Right lobe of liver (tissue), 6 donors: ENCODE measurements at places on chromosomes 6 and 20. TPM values are rescaled to one million over a fixed set of nuclear protein-coding genes. Genes with fewer than 3 reads are reported as not detected.
A peak's percentile ranks its signal among the peaks of the same experiment; 100 is the strongest.

ITPR3 gene
- 2.7 TPM for total RNA-seq

FHL5 gene
- not detected for total RNA-seq

PRR18 gene
- 2.9 TPM for total RNA-seq

CBLN4 gene
- total RNA-seq = not detected

HTR1E gene
- total RNA-seq = not detected

HNF4A gene
- 128 TPM for total RNA-seq

- H3K36me3 ChIP-seq = no peaks in the 10 kb centered on the region
- DNase-seq = peak; percentile 37
- no peak overlapping the region for H3K4me3 ChIP-seq
- H3K27ac ChIP-seq = peak overlapping the region; percentile 17
- no peaks in the 10 kb centered on the region for H3K27me3 ChIP-seq
These were observed 22.2 kb downstream of the PSMG4 start for GRCh38 chr6:3280866-3281465.

DNA sequence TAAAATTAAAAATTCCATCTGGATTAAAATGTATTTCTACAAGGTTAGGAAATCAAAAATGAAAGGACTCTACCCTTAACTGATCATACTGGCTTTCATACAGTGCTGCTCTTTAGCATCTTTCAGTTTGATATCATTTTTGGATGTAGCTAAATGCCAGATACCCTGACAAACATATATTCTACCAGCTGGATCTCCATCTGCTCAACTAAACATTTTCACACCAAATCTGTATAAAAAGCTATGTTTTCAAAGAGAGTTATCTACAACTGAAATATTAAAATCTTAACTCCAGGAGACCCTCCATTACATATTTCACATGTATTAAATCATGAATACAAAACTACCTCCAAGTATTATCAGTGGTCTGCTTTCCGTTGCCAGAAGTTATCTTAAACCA lies 95.7 kb downstream of the EPHA7 start:
- H3K4me3 ChIP-seq = no peak overlapping the region
- H3K36me3 ChIP-seq = no peaks in the 10 kb centered on the region
- DNase-seq = no peak
- H3K4me1 ChIP-seq = no peaks in the 10 kb centered on the region
- no peak overlapping the region for H3K27ac ChIP-seq

DNA sequence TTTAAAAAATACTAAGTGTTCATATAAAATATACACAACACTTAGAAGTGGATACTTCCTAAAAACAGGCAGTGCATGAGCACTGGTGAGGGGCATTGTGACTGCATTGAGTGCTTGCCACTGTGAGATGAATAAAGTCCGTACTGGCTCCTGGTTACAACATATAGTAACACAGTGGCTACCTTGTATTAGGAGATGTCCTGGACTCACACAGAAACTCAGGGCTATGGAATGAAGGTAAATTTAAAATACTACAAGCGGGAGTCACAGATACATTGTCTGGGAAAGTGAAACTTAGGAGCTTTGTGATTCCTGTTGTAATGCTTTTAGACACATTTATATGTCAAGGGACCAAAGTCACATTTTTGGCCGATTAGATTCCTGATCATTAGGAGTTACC lies 36.5 kb upstream of the HLA-G start:
- no peaks in the 10 kb centered on the region for H3K36me3 ChIP-seq
- no peak overlapping the region for H3K4me3 ChIP-seq
- H3K27ac ChIP-seq = no peak overlapping the region
- no peaks in the 10 kb centered on the region for H3K4me1 ChIP-seq
- DNase-seq = no peak

DNA sequence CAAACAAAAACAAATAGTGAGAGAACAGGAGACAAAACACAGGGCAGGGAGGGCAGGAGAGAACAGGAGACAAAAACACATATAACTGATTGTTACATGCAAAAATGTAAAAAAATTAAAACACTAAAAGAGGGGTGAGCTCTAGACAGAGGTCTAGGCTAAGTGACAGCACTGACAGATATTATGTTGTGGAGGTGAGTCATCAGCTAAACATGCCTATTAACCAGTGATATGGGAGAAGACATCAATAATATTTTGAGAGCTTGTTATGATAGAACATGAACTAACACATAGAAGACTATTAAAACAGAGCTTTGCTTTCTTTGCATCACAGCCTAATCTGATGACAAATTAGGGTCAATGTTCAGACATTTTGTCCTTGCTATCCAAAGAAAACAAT lies 972.7 kb downstream of the PRIM2 start:
- DNase-seq = no peak
- H3K27ac ChIP-seq = no peak overlapping the region
- no peaks in the 10 kb centered on the region for H3K4me1 ChIP-seq
- no peaks in the 10 kb centered on the region for H3K27me3 ChIP-seq

DNA sequence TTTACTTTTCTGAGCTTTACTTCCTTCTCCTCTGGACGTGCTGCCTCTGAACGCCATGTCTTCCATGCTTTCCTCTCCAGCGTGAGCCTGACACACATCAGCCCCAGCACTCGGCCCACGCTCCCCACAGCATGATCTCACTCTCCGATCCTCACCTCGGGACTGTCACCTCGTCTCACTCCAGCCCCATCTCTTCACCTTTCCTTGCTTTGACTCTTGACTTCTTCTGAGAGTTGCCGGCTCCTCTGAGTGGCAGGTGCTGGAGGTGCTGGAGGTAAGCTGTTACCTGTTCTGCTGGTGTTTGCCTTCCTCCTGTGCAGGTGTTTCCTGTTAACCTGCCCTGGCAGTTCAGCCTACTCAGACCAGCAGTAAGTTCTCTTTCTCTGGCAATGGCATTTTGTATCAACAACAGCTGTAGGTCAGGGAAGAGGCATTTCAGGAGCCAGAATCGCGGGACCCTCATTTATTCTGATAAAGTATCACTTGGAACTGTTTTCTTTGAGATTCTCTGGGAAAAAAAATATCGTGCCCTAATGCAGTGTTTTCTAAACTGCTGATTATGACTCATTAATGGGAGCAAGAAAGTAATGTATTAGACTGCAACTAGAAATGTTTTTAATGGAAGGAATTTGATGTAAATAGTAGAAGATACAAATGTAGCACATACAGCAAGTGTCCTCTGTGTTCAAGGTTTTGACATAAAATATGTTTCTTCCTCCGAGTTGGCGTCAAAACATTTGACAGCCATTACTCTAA lies 106.5 kb downstream of the ARID1B start:
- no peaks in the 10 kb centered on the region for H3K36me3 ChIP-seq
- no peak for DNase-seq
- H3K27me3 ChIP-seq = no peaks in the 10 kb centered on the region
- H3K4me1 ChIP-seq = peaks cover 11% of the 10 kb centered on the region
- no peak overlapping the region for H3K27ac ChIP-seq
- H3K4me3 ChIP-seq = no peak overlapping the region

DNA sequence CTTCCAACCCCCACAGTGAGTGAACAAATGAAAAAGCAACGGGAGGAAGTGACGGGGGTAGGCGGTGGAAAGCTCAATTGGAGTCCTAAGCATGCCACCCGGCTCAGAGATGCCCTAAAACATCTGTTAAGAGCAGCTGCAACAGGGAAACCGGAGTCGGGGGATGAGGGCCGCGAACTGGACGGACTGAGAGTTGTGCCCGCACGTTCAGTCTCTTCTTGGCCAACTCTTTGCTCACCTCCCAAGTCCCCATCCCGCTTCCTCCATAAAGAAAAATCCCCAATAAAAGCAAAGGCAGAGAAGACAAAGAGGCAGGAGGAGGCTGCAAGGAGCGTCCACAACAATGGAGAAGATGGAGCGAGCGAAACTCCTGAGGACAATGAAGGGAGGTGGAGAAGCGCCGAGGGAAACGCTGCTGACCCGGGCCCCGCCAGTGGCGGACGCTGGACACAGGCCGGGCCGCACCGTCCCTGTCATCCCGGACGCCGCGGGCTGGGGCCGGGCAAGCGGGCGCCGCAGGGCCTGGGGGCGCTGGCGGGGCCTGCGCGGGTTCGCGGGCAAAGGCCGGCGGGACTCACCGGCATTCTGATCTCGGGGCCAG lies 600 bp downstream of the SEC63 start:
- H3K27me3 ChIP-seq = no peaks in the 10 kb centered on the region
- DNase-seq = peak; percentile 62
- no peaks in the 10 kb centered on the region for H3K36me3 ChIP-seq
- H3K4me3 ChIP-seq = peak overlapping the region; percentile 66

DNA sequence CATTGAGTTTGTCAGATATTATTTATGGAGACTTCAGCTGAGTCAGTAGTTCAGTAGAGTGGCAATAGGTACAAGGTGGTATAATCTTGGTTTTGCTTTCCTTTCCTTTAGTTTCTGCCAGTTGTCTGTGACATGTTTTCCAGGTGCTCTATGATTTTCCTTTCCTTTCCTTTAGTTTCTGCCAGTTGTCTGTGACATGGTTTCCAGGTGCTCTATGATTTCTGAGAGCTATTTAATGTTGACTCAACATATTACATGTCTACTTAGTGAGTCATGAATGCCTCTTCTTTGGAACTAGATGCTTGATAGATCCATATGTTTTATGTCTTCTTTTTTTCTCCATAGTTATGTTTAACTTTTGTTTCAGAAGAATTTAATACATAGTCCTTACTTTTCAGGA lies 186.4 kb upstream of the DEFB112 start:
- H3K4me1 ChIP-seq = no peaks in the 10 kb centered on the region
- DNase-seq = no peak
- H3K27me3 ChIP-seq = no peaks in the 10 kb centered on the region
- H3K4me3 ChIP-seq = no peak overlapping the region
- no peaks in the 10 kb centered on the region for H3K36me3 ChIP-seq

DNA sequence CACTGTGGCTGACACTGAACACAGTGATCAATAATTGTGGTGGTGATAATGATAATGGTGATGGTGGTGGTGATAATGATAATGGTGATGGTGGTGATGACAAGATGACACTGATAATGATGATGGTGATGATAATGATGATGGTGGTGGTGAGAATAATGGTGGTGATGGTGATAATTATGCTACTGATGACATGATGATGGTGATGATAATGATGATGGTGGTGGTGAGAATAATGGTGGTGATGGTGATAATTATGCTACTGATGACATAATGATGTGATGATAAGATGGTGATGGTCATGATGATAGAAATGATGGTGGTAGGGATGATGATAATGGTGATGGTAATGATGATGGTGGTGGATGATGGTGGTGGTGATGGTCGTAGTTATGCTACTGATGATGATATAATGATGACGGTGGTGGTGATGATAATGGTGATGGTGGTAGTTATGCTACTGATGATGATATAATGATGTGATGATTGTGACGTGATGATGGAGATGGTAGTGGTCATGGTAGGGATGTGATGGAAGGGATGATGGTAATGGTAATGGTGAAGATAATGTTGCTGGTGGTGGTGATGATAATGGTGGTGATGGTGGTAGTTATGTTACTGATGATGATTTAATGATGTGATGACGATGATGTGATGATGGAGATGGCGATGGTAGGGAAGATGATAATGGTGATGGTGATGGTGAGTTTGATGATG lies 356.5 kb upstream of the CDH4 start:
- no peaks in the 10 kb centered on the region for H3K27me3 ChIP-seq
- no peak overlapping the region for H3K27ac ChIP-seq
- no peaks in the 10 kb centered on the region for H3K36me3 ChIP-seq

GRCh38 chr6:136059308-136059707 lies 190.8 kb downstream of the MTFR2 start:
- H3K27me3 ChIP-seq = no peaks in the 10 kb centered on the region
- no peak for DNase-seq
- H3K36me3 ChIP-seq = no peaks in the 10 kb centered on the region

GRCh38 chr20:46784436-46785127 lies 75.1 kb downstream of the SLC2A10 start:
- H3K4me1 ChIP-seq = no peaks in the 10 kb centered on the region
- H3K27me3 ChIP-seq = no peaks in the 10 kb centered on the region
- no peak overlapping the region for H3K4me3 ChIP-seq
- H3K27ac ChIP-seq = no peak overlapping the region

GRCh38 chr20:16405254-16405653 lies 168.0 kb downstream of the KIF16B start:
- H3K36me3 ChIP-seq = no peaks in the 10 kb centered on the region
- no peak overlapping the region for H3K27ac ChIP-seq
- no peaks in the 10 kb centered on the region for H3K27me3 ChIP-seq
- no peak for DNase-seq

- peak overlapping the region; percentile 42 for H3K27ac ChIP-seq
- DNase-seq = no peak
- H3K27me3 ChIP-seq = no peaks in the 10 kb centered on the region
- peaks cover 11% of the 10 kb centered on the region for H3K4me1 ChIP-seq
- no peaks in the 10 kb centered on the region for H3K36me3 ChIP-seq
- H3K4me3 ChIP-seq = no peak overlapping the region
These were observed 14.5 kb upstream of the PSMG4 start for GRCh38 chr6:3244003-3244831.
